ENCODE measurements at places on chromosomes 11 and 22.

- DNase-seq, result no peak
These were observed 254.8 kb downstream of the GUCY1A2 start for GRCh38 chr11:106763501-106763900.

GRCh38 chr22:48647606-48648515 lies 1179.8 kb downstream of the BRD1 start:
- no peak for DNase-seq

- DNase-seq, result no peak
These were observed 13.6 kb downstream of the EFCAB6 start for GRCh38 chr22:43798492-43798891.

- no peak for DNase-seq
These were observed 3.2 kb downstream of the CTSD start for GRCh38 chr11:1760351-1761109.

DNA sequence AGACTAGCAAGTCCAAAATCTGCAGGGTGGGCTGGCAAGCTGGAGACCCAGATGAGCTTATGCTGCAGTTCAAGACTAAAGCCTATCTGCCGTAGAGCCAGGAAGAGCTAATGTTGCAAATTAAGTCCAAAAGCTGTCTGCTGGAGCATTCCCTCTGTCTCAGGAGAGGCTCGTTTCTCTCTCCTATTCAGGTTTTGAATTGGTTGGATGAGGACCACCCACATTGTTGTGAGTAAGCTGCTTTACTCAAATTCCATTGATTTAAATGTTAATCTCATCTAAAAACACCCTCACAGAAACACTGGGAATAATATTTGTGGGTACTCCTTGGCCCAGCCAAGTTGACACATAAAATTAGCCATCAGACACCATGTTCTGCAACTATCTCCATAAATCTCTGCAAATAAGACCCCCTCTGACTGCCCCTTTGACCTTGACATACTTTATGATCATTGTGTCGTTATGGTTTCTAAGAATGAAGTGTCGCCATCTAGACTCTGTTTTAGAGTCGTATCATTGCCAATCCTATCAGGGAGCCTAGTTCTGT lies 16.8 kb upstream of the CUL5 start:
- no peak for DNase-seq

GRCh38 chr11:96287822-96288439 lies 55.1 kb downstream of the MAML2 start:
- DNase-seq, result no peak

DNA sequence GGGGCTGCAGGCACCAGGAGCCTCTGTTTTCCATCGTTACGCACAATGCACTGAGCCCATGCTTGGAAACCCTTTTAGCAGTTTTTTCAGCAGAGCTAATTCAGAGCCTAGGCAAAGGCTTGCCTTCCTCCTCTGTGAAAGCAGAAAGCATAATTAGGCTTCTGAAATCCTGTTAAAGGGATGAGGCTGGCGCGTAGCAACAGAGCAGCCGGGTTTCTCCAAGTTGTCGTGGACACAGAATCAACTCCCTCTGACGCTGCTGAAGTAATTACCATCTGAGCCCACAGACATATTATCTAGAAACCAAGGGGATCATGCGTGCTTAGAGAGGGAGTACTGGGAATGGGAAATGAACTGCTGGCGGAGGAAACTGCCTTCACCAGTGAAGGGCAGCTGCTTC lies 85.4 kb downstream of the MYO18B start:
- DNase-seq, result no peak

DNA sequence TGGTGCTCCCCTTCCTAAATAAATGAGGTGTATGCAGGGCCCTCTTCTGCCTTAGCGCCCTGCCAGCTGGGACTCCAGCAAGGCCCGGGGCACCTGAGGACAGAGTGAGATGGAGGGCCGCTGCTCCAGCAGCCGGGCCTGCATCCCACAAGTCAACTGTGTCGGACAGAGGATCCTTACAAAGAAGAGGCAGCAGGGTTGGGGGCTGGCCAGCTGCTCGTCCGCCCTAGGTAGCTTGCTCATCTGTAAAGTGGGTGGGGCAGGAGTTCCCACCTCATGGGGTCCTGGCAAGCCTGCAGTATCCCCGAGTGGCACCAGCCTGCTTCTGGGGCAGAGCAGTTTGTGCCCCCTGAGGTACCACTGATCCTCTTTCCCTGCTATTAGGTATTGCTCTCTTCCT lies 7.6 kb downstream of the TMEM121B start:
- DNase-seq, result no peak

DNA sequence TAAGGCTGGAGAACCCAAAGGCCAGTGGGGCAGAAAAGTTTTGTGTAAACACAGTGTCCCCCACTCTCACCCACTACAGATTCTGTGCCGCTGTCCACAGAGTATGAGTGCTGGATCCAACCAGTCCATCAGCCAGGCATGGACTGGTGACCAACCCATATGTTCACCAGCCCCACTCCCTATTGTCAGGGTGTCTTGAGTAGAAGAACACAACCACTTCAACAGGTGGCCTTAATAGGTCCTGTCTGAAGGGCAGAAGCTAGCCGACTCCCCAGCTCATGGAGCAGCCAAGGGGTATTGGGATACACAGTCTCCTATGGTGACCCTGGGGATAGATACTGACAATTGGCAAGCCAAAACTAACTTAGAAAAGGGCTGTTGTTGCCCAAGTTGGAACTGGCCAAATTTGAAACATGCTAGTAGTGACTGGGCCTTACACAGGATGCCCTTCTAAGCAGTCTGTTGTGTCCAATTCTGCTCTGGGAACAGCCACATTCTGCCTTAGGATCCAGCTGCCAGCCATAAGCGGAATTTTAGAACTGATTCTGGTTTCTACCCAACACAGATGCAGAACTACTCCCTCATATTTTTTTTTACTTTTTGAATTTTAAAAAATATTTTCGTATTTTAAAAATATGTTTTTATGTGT lies 19.8 kb upstream of the PGM2L1 start:
- DNase-seq, result no peak

GRCh38 chr11:61543606-61544306 lies 35.2 kb downstream of the LRRC10B start:
- no peak for DNase-seq

GRCh38 chr11:65412271-65413076 lies 10.1 kb upstream of the NEAT1 start:
- DNase-seq, result no peak

- DNase-seq, result no peak
These were observed 6.4 kb downstream of the TP53I11 start for GRCh38 chr11:44944181-44944852.

All from NCI-H2107 (cell line).